ENCODE measurements at places on chromosomes 12 and 14. TPM values are rescaled to one million over a fixed set of nuclear protein-coding genes. Genes with fewer than 3 reads are reported as not detected.
A peak's percentile ranks its signal among the peaks of the same experiment; 100 is the strongest.

DNA sequence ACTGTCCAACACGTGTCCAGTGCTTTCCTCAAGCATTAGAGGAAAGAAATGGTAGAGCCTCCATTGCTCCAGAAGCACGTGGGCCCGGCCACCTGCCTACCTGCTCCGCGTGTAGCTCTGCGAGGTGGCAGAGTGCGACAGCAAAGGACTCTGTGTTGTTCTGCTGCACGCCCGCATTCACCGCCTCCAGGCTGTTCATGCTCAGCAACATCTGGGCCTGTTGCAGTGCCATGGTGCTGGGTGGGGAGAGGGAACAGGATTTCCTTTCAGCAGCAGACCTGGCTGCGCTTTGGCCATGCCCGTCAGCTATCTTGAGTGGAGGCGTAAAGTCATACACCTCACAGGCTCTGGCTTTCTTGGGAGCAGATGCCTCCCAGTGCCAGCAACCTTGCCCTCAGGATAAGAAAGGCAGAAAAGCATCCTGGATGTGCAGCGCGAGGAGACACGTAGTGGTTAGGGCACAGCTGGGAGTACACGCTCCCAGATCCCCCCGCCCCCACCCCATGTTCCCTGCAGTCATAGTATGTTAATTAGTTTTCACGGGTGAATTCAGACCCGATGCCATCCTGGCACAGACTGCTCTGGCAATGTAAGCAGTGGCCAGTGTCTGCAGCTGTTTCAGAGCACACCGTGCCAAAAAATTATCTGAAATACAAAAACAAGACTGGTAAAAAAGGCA, 25.1 kb downstream of the ANAPC5 start:
- H3K4me1 ChIP-seq = no peaks in the 10 kb centered on the region
- H3K4me3 ChIP-seq = no peak overlapping the region
- no peaks in the 10 kb centered on the region for H3K36me3 ChIP-seq
- no peaks in the 10 kb centered on the region for H3K27me3 ChIP-seq

FBLN5 gene
- total RNA-seq = 110 TPM

NR1H4 gene
- total RNA-seq = 1.3 TPM

GLI1 gene
- total RNA-seq = 18.0 TPM

DNA sequence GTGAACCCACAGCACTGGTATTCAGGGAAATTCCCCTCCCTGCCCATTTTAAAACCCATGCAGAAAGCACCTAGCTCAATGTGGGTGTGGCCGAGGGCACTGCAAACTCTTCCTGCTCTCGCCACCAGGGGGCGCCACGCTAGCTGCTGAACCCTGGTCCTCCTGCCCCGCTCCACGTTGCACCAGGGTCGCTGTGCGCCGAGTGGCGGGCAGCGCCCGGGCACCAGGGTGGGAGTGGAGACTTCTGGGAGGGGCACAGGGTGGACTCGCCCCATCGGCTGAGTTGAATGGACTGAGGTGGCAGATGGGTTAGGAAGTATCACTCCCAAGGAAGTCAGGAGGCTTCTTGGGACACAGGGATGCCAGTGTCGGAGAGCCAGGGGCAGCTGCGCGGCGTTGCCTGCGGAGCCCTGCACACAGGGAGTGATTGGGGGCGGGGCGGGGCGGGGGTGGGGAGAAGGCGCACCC, 48.1 kb upstream of the BCL11B start:
- H3K27ac ChIP-seq = no peak overlapping the region
- H3K4me3 ChIP-seq = peak overlapping the region; percentile 45
- DNase-seq = peak; percentile 78

- H3K27ac ChIP-seq = no peak overlapping the region
- H3K27me3 ChIP-seq = no peaks in the 10 kb centered on the region
- H3K4me3 ChIP-seq = peak overlapping the region; percentile 35
- DNase-seq = peak; percentile 64
Measured at GRCh38 chr12:49089821-49090773, 4.5 kb downstream of the DHH start.

DNA sequence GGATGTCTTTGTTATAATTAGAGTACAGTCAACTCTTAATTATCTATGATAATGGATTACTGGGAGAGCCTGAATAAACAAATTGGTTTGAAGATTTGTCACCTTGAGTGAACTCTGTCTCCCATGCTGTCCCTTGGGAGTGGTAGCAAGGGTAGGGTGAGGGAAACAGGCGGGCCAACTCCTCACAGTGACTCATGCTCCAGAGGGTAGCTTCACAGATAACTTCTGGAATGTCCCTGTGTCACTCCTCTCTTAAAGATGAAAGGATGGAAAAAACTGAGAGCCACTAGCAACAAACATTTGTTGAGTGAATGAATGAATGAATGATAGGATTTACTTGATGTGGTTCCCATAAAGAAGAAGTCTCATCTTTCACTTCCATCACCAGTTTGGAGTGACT, 53.5 kb downstream of the RASSF9 start:
- H3K27me3 ChIP-seq = no peaks in the 10 kb centered on the region
- H3K4me1 ChIP-seq = no peaks in the 10 kb centered on the region
- H3K27ac ChIP-seq = no peak overlapping the region
- H3K36me3 ChIP-seq = no peaks in the 10 kb centered on the region
- DNase-seq = no peak

POTEG gene
- 47.9 TPM for total RNA-seq

LGR5 gene
- 0.39 TPM for total RNA-seq

DNA sequence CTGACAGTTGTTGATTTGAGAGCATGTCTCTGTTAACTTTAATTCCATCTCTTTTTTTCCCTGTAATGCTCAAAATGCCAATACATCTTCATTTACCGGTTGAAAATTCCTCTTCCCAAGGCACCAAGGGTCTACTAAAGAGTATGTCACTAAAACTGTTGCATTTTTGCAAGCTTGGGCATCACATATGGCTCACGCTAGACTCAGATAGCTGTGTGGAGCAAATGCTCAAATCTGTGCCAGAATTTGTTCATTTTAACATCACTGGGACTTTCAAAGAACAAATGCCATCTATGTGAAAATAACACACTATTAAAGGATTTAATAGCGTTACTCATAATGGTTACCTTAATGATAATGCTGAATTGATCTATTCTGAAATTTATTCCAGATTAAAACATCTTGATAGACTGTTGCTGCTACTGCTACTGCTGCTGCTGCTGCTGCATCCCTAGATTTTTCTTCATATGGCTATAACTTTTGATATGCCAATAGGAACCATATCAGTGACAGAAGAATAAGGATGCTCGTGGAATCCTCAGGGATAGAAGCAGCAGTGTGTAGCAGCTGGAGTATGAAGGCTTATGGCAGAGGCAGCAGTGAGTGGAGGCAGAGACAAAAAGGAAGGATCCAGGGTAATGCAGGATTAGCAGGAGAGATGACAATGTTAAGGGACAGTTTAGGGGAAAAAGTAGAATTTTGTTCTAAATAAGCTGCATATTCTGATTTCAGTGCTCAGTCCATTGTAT, 57.3 kb downstream of the MGAT4C start:
- H3K4me1 ChIP-seq = no peaks in the 10 kb centered on the region
- no peak overlapping the region for H3K4me3 ChIP-seq
- no peaks in the 10 kb centered on the region for H3K27me3 ChIP-seq
- H3K36me3 ChIP-seq = no peaks in the 10 kb centered on the region
- no peak overlapping the region for H3K27ac ChIP-seq
- DNase-seq = no peak

DNA sequence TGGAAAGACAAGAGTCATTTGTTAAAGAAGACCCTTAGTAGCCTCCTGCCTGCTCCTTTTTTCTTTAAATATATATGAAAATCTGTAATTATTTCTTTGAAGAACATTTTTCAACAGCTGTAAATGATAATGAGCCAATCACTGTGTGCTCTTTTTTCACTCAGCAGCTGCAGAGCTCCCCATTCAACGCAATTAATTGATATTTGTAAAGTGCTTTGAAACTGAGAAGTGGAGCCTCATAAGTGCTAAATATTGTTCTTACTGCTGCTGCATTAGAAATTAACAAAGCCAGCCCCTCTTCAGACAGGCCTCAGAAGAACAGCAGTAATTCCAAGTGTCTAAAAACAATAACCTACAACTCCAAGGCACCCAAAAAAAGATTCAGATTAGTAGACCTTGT, 224.3 kb downstream of the GXYLT1 start:
- DNase-seq = no peak
- H3K27ac ChIP-seq = no peak overlapping the region
- H3K4me1 ChIP-seq = peaks cover 3% of the 10 kb centered on the region
- no peak overlapping the region for H3K4me3 ChIP-seq

- no peaks in the 10 kb centered on the region for H3K27me3 ChIP-seq
- peak overlapping the region; percentile 99 for H3K27ac ChIP-seq
- H3K36me3 ChIP-seq = no peaks in the 10 kb centered on the region
- H3K4me1 ChIP-seq = peaks cover 5% of the 10 kb centered on the region
- DNase-seq = peak; percentile 45
- peak overlapping the region; percentile 86 for H3K4me3 ChIP-seq
Measured at GRCh38 chr12:752695-753610, 574 bp downstream of the WNK1 start.

- no peak overlapping the region for H3K4me3 ChIP-seq
- DNase-seq = no peak
- H3K27ac ChIP-seq = no peak overlapping the region
- H3K4me1 ChIP-seq = no peaks in the 10 kb centered on the region
- H3K36me3 ChIP-seq = no peaks in the 10 kb centered on the region
Measured at GRCh38 chr12:109287811-109288469, 21.1 kb downstream of the FOXN4 start.

DNA sequence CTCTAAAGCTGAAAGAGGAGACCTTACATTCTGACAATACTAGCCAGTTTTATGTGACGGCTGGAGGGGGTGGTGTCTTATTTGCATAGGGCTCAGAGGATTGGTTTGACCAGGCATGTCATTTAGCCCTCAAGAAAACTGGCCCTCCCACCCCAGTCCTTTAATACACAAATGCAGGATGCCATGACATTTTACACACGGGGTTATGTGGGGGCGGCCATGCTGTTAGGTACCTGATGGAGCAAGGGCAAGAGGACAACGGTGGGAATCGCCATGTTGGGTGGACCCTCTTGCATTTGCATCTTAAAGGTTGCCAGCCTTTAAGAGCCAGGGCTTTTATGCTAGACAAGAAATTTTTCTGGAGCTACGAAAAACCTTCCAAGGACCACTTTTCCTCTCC, 23.3 kb downstream of the MDM2 start:
- no peaks in the 10 kb centered on the region for H3K27me3 ChIP-seq
- no peak overlapping the region for H3K27ac ChIP-seq
- H3K36me3 ChIP-seq = no peaks in the 10 kb centered on the region
- no peaks in the 10 kb centered on the region for H3K4me1 ChIP-seq
- no peak for DNase-seq
- no peak overlapping the region for H3K4me3 ChIP-seq

DEGS2 gene
- 3.3 TPM for total RNA-seq

DNA sequence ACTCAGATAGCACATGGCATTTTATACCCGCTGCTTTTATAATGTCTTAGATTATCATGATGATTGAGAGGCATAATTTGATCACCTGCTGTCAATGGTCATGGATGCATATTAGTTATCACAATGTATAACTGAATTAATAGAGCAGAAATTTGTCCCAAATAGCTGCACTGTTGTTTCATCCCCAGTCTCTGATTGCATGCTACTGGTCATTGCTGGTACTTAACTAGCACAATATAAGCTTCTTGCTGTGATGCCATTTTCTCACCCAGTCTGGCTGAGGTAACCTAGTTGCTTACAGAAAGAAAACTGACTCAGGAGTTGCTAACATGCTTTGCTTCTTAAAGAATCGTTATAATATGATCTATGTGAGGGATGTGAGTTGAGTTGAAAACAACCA, 76.8 kb upstream of the PLEKHA5 start:
- no peaks in the 10 kb centered on the region for H3K4me1 ChIP-seq
- DNase-seq = no peak
- H3K27ac ChIP-seq = no peak overlapping the region
- H3K27me3 ChIP-seq = no peaks in the 10 kb centered on the region

KLC1 gene
- total RNA-seq = 473 TPM

GRCh38 chr14:80078501-80078900, 132.8 kb downstream of the DIO2 start:
- no peaks in the 10 kb centered on the region for H3K36me3 ChIP-seq
- H3K4me3 ChIP-seq = no peak overlapping the region
- no peak overlapping the region for H3K27ac ChIP-seq
- no peak for DNase-seq
- H3K27me3 ChIP-seq = no peaks in the 10 kb centered on the region
- no peaks in the 10 kb centered on the region for H3K4me1 ChIP-seq

DNA sequence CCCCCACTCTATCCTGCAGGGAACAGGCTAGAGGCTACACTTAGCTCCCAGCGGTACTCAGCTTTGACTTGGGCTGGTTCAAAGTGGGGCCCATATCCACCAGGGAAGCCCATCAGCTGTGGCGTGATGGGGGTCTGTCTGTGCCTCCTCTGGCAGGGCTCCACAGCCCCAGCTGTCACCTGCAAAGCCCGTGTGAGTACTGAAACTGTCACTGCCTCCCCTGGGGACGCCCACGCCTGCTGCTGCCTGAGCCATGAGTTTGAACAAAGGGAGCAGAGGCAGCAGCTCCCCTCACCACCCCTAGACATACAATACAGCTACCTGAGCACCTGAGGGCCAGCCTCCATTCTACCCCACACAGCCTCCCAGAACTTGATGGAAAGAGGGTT, 5.0 kb downstream of the REM2 start:
- peak overlapping the region; percentile 73 for H3K27ac ChIP-seq
- no peaks in the 10 kb centered on the region for H3K36me3 ChIP-seq
- H3K27me3 ChIP-seq = no peaks in the 10 kb centered on the region

GRCh38 chr12:25500651-25501050, 52.4 kb downstream of the LMNTD1 start:
- DNase-seq = no peak
- no peak overlapping the region for H3K4me3 ChIP-seq
- no peaks in the 10 kb centered on the region for H3K27me3 ChIP-seq
- H3K27ac ChIP-seq = no peak overlapping the region

- H3K27ac ChIP-seq = no peak overlapping the region
- no peak overlapping the region for H3K4me3 ChIP-seq
- no peaks in the 10 kb centered on the region for H3K36me3 ChIP-seq
- DNase-seq = no peak
Measured at GRCh38 chr14:105177082-105177481, 4.0 kb downstream of the NUDT14 start.

KRT82 gene
- total RNA-seq = not detected

DNA sequence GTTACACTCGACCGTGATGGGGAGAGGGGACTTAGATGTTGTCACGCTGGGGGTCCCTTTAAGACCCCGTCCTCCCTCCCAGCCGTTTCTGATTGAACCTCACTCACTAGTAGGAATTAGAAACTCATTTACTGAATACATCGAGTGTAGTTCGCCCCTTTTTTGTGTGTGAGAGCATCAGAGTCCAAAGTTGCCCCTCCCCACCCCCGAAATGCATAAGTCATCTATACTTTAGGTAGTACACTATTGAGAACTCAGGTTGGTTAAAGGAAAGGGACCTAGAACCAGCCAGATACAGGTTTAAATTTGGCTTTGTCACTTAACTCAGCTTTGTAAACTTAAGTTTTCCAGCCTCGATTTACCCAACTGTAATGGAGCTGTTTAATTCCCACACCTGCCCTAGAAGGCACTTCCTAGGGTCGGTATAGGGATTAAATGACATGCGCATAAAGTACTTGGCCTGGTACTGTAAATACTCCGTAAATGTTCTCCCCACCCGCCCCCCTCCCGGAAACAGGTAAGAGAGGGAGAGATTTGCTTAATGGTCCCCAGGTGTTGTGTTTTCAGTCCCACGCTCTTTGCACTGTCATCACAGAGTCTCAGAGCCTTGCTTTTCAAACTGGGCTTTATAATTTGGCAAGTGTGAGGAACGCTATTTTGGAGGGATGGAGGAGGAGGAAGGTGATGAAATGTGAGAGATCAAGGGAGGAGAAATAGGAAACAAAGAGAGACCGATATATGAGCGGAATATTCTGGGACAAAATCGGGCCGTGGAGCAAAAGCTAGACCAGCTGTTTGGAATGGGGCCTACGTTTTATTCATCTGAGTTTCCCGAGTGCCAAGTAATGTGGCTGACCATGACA, 897 bp downstream of the SUDS3 start:
- H3K27ac ChIP-seq = peak overlapping the region; percentile 97
- DNase-seq = no peak
- H3K4me3 ChIP-seq = peak overlapping the region; percentile 94
- H3K4me1 ChIP-seq = peaks cover 17% of the 10 kb centered on the region
- H3K27me3 ChIP-seq = no peaks in the 10 kb centered on the region

Measured in testis (tissue), 5 donors.